ENCODE measurements at places on chromosomes 5 and 9. TPM values are rescaled to one million over a fixed set of nuclear protein-coding genes. Genes with fewer than 3 reads are reported as not detected.

DNA sequence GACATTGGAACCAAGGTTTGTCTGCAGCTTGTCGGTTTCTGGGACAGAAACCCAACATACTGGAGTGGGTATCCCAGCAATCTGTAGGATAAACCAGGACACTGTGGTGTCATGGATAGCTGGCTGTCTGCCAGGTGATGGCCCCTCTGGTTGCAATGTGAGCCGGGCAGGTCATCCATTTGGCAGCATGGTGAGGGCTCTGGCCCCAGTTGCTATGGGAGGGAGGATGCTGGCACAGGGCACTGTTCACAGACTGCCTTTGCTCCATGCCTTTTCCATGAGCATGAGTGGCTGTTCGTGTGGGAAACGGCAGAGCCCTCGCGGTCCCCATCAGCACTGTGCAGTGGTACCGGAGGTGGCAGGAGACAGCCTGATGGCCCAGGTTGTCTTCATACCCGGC lies 6.4 kb downstream of the S1PR3 start:
- H3K36me3 ChIP-seq: no peaks in the 10 kb centered on the region
- peaks cover 28% of the 10 kb centered on the region for H3K4me1 ChIP-seq
- no peak overlapping the region for H3K4me3 ChIP-seq

DNA sequence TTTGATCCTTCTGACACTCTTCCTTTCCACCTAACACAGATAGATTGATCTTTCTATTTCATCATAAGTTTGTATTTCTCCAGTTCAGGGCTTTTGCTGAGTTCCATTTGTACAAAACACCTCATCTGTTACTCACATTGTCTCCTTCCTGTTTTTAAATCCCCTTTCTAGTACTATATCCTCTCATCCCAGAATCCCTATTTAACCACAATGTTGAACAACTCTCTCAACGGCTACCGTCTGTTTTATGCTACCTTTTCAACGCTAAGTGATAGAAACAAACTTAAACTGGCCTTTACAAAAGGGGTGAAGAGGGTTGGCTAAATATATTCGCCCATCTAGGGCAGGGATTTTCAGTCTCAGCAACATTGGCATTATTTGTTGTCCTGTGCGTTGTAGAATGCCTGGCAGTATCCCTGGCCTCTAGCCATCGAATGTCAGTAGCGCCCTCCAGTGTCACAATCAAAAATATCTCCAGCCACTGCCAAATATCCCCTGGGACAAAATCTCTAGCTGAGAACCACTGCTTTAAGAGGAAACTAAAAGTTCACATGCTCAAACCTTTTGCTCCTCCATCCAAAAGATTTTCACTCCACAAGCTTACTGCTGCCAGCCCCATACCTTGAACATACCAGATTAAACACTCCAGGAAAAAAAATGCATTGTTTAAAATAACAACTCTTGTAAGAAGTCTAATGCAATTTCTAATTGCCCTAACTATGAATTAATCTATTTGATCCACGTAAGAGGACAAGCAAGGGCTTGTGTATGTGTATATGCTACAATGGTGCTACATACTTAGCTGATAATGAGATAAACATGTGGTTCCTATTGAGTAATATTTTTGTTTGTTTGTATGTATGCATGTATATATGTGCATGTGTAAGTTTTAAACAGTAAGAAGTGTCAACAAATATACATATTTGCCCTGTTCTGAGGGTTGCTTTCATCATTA lies 344.0 kb downstream of the PTPRD start:
- no peak for DNase-seq
- H3K4me3 ChIP-seq: no peak overlapping the region

DNA sequence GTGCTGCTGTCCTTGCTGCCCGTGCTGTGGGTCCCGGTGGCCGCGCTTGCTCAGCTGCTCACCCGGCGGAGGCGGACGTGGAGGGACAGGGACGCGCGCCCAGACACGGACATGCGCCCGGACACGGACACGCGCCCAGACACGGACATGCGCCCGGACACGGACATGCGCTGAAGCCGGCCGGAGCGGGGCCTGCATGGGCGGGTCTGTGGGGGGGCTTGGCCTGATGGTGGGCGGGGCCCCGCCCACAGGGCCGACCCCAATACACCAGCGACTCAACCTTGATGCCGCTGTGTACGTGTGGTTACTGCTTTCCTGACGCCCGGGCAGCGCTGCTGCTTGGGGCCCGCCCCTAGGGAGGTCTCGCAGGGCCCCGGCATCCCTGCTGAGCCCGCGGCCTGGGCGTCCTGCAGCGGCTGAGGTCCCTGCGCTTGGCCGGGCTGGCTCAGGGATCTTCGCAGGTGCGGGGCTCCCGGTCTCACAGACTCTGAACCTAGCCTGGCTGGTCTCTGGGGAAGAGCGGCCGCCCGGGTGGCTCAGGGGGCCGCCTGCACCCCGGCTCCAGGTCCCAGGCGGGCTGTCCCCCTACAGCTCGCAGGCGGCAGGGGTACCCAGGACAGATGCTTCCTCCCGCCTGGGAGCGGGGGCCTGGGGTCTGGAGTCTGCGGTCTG lies 20.9 kb downstream of the SLC6A18 start:
- H3K36me3 ChIP-seq: no peaks in the 10 kb centered on the region
- H3K27ac ChIP-seq: no peak overlapping the region
- no peak overlapping the region for H3K4me3 ChIP-seq
- peaks cover 28% of the 10 kb centered on the region for H3K27me3 ChIP-seq
- no peaks in the 10 kb centered on the region for H3K4me1 ChIP-seq

The NEURL1B gene
- total RNA-seq: 25.0 TPM

- H3K36me3 ChIP-seq: peaks cover 45% of the 10 kb centered on the region
- H3K27me3 ChIP-seq: no peaks in the 10 kb centered on the region
- DNase-seq: no peak
- no peaks in the 10 kb centered on the region for H3K4me1 ChIP-seq
Measured at GRCh38 chr9:2181792-2182191, 166.6 kb downstream of the SMARCA2 start.

DNA sequence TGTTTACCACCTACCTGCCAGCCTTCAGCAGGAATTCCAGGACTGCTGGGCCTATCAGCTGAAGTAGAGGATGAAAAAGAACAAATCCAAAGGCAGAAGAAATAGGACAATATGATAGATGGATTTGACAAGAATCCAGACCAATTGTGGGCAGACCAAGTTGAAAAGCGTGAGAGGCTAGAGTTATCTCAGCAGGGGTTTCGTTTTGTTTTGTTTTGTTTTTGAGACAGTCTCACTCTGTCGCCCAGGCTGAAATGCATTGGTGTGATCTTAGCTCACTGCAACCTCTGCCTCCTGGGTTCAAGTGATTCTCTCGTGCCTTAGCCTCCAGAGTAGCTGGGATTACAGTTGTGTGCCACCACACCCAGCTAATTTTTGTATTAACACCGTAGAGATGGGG lies 113.2 kb downstream of the PALM2AKAP2 start:
- no peak for DNase-seq
- peaks cover 2% of the 10 kb centered on the region for H3K4me1 ChIP-seq
- no peaks in the 10 kb centered on the region for H3K27me3 ChIP-seq

DNA sequence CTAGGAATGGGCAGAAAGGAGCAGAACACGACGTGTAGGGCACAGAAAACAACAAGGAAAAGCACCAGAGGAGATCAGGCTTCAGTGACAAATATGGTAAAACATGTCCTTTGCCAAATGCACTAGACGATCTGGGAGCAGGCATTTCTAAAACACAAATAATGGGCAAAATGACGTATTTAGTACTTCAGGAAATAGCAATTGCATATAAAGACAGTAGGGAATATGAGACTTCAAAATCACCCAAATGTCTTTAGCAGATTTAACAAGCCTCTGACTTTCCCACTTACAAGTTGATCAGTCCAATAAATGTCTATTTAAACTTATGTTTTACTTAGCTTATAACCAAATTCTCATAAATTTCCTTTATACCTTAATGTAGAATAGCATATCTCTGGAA lies 969.6 kb upstream of the C9orf72 start:
- no peak overlapping the region for H3K4me3 ChIP-seq
- no peaks in the 10 kb centered on the region for H3K4me1 ChIP-seq
- H3K27me3 ChIP-seq: no peaks in the 10 kb centered on the region
- DNase-seq: no peak
- H3K27ac ChIP-seq: no peak overlapping the region

The SEMA6A gene
- 33.3 TPM for total RNA-seq

The PFN3 gene
- total RNA-seq: not detected

DNA sequence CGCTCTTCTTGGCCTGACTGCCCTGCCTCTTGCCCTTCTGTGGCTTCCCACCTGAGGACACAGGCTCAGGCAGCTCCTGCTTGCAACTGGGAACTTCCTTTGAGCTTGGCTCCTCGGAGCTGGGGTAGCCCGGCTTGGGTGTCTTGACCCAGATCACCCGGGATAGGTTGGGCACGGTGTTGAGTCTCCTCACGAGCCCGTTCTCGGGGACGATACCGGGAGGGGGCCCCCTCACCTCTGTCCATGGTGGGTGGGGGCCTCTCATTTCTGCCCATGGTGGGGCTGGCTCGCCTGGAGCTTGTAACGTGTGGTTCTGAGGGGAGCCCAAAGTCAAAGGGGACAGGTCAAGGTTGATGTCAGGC lies 7.8 kb upstream of the DDX41 start:
- H3K4me1 ChIP-seq: no peaks in the 10 kb centered on the region
- H3K27ac ChIP-seq: no peak overlapping the region
- peaks cover 93% of the 10 kb centered on the region for H3K36me3 ChIP-seq

The TMC1 gene
- not detected for total RNA-seq

GRCh38 chr9:33377089-33377715 lies 25.2 kb downstream of the AQP7 start:
- no peak overlapping the region for H3K27ac ChIP-seq
- H3K36me3 ChIP-seq: no peaks in the 10 kb centered on the region
- no peaks in the 10 kb centered on the region for H3K27me3 ChIP-seq
- H3K4me1 ChIP-seq: peaks cover 8% of the 10 kb centered on the region
